ENCODE measurements at places on chromosomes 3 and 15. TPM values are rescaled to one million over a fixed set of nuclear protein-coding genes. Genes with fewer than 3 reads are reported as not detected.

DNA sequence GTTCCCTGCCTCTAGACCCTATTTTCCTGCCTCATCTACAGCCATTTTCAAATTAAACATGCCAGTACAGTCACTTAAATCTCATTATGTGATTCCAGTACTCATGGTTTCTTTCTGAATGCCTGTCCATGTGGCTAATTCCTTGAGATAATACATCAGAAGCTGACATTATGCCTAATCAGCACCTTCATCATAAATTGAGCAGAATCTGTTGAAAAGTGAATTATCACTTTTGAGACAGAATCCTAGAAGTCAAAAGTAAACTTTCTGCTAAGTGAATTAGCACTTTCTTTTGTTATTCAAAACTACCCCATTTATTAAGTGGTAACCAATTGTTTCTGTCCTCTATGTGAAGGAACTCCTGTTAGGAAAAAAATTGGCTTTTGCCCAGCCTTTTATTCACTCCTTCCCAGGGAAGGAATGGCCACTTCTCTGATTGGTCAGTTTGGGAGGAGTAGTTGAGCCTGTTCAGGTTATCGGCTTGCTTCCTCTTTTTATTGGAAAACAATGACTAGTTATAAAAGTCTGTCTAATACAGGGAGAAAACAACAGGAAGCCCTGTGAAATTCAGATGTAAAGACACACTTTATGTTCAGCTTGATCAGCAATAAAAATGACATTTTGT lies 40.5 kb downstream of the OSTN start:
- no peak for DNase-seq

DNA sequence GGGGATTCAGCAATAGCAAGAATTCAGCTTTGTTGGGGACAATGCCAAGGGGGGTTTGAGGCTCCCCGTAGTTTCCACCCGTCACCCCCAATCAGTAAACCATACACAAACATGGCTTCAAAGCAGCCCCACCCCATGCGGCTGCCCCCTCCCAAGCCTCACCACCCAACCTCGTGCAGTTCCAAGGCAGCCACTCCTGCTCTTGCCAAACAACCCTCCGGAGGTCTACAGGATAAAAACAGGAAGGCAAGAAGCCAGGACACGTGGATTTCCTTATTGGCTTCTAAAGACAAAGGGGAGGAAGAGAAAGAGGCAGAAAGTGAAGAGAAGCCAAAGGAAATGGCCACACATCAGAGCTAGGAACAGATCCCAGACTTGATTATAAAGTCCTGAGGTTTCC lies 121.1 kb downstream of the SHQ1 start:
- no peak for DNase-seq

- no peak for DNase-seq
Observed at GRCh38 chr3:187107989-187108388, 31.3 kb downstream of the RPL39L start.

GRCh38 chr3:67614195-67614594 lies 40.2 kb downstream of the SUCLG2 start:
- DNase-seq: no peak

KNG1 gene
- not detected for total RNA-seq

Data from astrocyte (in vitro differentiated cells and primary cell).